Thyroid gland (tissue), 4 donors: ENCODE measurements at places on chromosomes 2 and 18. TPM values are rescaled to one million over a fixed set of nuclear protein-coding genes. Genes with fewer than 3 reads are reported as not detected.

GRCh38 chr2:235928751-235929370 is 239.3 kb downstream of the GBX2 start:
- DNase-seq, result no peak

Gene MYO3B
- 7.2 TPM for total RNA-seq

DNA sequence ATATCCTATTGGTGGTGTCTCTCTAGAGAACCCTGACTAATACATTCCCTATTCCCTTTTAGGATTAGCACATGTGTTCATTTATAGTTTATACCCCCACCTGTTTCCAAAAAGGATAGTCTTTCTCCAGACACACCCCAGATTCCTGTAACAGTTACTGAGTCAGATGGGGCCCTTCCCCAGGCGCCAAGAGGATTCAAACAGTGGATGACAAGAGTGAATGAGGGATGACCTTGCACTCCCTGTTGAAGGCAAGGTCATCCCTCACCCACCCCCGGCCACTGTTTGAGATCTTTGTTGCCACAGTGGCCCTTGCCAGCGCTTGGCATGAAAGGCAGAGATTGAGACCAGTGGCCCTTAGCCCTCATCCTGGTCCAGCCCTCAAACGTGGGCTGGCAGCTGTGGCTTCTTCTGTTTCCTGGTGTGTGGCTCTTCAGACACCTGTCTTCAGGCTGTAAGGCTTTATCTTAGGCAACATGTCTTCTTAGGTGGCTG is 15.3 kb upstream of the REEP1 start:
- no peak for DNase-seq

Gene C1D
- 55.8 TPM for total RNA-seq

DNA sequence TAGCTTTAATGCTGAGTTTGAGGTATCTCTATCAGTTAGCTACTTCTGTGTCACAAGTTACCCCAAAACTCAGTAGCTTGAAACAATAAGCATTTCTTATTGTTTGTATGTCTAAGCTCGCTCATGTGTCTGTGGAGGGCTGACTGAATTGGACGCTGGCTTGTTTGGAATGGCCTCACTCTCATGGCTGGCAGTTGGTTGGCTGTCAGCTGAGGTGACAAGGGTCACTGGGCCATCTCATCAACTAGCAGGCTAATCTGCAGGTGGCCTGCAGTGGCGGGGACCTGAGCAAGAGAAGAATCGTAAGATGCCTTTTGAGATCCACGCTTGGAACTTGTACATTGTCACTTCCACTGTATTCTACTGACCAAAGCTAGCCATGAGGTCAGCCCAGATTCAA is 13.4 kb upstream of the DLX2 start:
- DNase-seq, result no peak

DNA sequence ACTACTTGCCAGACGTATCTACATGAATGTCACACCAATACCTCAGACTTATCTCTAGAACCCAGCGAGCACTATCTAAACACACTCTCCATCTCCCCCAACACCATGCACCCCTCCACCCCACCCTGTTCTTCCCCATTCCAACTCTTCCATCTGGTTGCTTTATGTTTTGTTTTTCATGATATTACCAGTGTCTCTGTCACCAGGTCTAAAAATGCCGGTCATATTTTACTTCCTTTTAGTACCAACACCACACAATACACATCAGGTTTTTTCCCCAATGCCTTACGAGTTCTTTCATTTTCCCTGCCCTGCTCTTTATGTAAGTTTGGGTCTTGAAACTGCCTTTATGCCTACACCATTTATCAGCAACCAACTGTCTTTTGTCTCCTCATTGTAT is 10.2 kb upstream of the ITGA4 start:
- DNase-seq, result no peak

- DNase-seq, result no peak
Measured at GRCh38 chr2:162381851-162382250, 37.9 kb downstream of the GCA start.

DNA sequence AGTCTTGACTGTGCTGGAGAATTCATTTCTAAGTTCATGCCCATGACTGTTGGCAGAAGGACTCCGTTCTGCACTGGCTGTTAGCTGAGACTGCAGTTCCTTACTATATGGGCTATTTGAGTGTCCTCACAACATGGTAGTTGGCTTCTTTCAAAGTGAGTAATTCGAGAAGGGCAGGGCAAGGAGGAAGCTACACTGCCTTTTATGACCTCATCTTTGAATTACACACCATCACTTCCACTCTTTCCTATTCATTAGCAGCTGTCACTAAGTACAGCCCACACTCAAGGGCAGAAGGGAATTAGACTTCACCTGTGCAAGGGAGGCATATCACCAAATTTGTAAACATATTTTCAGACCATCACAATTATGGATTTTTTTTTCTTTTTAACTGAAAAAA is 55.9 kb upstream of the EPAS1 start:
- no peak for DNase-seq

Gene MC2R
- not detected for total RNA-seq

GRCh38 chr18:48629730-48630324 is 91.0 kb downstream of the CTIF start:
- no peak for DNase-seq

- no peak for DNase-seq
Measured at GRCh38 chr2:20585359-20585709, 65.6 kb downstream of the HS1BP3 start.

- DNase-seq, result no peak
Measured at GRCh38 chr18:79720359-79720733, 40.7 kb downstream of the CTDP1 start.

DNA sequence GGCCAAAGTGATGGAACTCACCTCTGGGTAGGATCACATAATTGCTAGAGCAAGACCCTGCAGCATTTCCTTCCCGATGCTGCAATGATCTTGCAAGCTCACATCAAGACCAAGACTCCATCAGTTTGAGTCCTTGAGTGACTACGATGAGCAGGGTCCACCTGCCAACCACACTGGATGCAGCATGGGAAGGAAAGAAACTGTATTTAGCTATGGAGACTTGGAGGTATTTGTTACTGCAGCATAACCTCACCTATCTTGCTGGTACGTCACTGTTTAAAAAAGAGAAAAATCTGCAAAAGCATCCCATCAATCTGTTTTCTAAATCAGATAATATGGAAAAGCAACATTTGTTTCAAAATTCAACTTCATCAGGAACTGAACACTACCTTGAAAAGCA is 2.5 kb downstream of the RNF152 start:
- DNase-seq, result no peak

Gene GFPT1
- total RNA-seq, result 59.3 TPM
